ENCODE measurements at places on chromosomes 11 and 22. TPM values are rescaled to one million over a fixed set of nuclear protein-coding genes. Genes with fewer than 3 reads are reported as not detected.

DNA sequence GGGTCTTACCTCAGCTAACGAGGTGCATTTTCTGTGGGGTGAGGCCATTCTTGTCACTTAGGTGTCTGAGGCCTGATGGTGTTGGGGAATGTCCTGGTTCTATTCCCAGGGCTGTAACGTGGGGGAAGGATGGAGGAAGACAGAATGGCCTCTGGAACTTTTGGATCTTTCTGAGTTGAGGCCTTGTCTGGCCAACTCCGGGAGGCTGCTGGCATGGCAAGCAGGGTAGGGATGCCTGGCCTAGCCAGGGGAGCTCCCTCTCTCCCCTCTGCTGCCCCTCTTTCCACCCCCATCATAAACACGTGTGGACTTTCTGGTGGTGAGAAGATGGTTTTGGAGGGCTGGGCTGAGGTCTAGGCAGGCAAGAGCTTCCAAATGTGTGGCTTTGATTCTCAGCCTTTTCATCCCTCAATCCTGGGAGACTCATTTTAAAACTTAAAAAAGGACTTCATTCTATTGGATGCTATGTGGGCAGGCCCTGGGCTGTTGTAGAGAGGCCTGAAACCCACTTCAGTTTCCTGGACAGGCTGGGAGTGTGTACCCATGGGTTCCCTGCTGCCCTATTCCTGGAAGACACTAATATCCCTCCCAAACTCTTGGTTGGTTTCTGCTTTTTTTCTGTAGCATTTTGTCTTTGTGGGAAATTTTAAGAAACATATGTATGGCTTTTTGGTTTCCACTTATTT lies 30.9 kb downstream of the ZBTB16 start:
- no peak for DNase-seq

GRCh38 chr11:19604679-19605375 lies 107.8 kb upstream of the NAV2 start:
- DNase-seq = no peak

DNA sequence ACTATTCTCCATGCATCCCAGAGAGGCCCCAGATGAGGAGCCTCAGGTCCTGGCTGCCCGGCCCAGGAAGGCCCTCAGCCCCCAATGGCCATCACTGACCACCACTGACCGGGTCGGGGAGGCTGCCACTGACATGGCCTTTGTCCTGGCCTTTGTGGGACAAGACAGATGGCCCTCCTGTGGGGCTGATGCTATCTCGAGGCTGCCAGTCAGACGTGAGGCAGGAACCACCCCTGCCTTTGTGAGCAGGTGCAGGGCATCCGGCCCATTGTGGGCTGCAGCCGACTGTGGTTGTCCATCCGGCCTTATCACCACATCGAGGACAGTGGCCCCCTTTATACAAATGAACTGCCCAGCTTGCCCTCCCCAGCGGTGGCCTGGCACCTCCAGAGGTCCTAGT lies 5.5 kb downstream of the GP1BB start:
- DNase-seq = no peak

SFI1 gene
- total RNA-seq = 25.7 TPM

DNA sequence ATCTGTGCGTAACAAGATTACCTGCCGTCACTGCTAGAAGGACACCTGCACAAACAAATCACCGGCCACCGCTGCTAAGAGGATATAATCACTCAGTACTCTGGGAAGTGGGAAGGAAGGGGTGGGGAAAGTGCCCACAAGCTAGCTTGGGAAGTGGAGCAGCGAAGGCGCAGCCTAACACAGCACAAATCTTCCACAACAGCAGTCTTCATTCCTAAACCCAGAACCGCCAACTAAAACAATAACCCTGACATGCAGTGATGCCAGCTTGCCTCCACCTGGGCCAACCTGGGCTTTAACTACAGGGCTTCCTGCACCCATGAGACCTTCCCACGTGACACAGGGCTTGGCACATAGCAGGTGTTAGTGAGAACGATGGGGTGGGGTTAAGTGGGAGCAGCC lies 5.1 kb downstream of the DGCR2 start:
- no peak for DNase-seq

GRCh38 chr11:120054016-120054752 lies 83.7 kb downstream of the TRIM29 start:
- no peak for DNase-seq

DTX4 gene
- 7.1 TPM for total RNA-seq

GRCh38 chr11:121323046-121323607 lies 30.6 kb downstream of the SC5D start:
- no peak for DNase-seq

All from aorta (tissue), 5 donors.